ENCODE measurements at places on chromosomes 7 and 10. TPM values are rescaled to one million over a fixed set of nuclear protein-coding genes. Genes with fewer than 3 reads are reported as not detected.

TET1 gene
- 3.2 TPM for total RNA-seq

C10orf143 gene
- 0.74 TPM for total RNA-seq

UPK3B gene
- 2.7 TPM for total RNA-seq

GRID1 gene
- total RNA-seq = 7.1 TPM

HEPACAM2 gene
- total RNA-seq = not detected

AKR1D1 gene
- total RNA-seq = not detected

PRF1 gene
- 20.9 TPM for total RNA-seq

CDC14C gene
- total RNA-seq = not detected

CAV1 gene
- total RNA-seq = 162 TPM

ARHGAP22 gene
- total RNA-seq = 3.2 TPM
